ENCODE measurements at places on chromosomes 7 and 10.

DNA sequence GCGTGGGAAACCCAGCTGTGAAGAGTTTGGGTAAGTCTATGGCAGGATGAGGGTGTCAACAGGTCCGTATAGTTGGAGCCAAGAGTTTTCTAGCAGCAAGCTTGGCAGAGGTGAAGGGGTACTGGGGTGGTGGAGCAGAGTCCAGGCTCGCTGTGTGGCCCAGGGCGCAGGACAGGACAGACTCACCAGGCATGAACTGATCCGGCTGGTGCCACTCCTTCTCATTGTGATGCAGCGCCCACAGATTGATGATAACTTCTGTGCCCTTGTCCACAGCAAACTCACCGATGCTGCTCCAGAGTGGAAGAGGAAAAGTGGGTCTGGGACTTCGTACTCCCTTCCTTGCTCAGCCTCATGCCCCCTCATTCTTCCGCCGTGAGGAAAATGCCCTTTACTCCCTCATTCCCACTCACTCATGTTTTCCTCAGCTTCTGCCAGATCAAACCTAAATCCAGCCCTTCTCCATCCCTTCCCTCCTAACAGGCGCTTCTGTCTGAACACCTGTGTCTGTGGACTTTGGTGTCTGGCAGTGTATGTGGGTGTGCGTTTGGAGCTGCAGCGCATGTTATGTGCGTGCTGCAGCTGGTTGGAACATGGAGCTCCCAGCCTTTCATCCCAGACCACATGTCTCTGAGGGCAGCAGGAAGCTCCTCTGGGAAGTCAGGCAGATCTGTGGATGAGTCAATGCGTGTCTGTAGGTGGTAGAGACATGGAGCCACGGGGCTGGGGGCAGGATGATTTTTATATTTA is 5.7 kb downstream of the CYP17A1 start:
- DNase-seq = no peak

DNA sequence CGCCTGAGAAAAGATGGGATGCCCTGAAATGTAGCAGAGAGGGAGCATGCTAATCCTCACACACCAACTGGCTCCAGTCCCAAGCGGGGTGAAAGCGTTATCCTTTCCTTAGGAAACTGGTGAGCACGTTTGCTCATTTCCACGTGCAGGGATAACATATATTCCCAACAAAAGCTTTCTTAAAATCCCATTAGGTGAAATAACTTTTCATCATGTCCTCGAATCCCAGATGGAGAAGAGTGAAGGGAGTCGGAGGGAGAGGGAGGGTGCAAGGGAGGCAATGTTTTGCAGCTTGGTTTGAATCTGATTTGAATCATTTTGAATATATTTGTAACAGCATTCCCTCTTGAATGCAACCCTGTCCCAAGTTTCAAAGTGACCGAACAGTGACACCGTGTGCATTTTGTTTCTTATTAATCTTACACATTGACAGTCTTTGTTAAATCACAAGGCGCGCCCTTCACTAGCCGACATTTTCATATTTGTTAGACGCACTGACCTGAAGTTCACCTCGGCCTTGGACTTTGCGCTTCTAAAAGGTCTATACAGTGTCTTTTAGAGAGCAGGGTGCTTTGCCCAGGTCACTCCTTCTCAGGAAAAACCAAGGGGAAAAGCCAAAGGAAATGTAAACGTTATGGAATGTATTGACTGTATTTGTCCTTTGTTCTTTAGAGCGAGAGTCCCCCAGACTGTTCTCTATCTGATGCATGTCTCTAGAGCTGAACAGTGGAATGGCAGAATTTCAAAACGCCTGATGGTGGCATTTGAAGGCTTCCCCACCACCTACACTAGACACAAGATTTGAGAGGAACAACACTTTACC is 3.1 kb upstream of the HOXA4 start:
- no peak for DNase-seq

- no peak for DNase-seq
Measured at GRCh38 chr7:34036051-34036920, 130.9 kb downstream of the BMPER start.

- no peak for DNase-seq
Measured at GRCh38 chr10:22683140-22683389, 31.3 kb downstream of the PIP4K2A start.

DNA sequence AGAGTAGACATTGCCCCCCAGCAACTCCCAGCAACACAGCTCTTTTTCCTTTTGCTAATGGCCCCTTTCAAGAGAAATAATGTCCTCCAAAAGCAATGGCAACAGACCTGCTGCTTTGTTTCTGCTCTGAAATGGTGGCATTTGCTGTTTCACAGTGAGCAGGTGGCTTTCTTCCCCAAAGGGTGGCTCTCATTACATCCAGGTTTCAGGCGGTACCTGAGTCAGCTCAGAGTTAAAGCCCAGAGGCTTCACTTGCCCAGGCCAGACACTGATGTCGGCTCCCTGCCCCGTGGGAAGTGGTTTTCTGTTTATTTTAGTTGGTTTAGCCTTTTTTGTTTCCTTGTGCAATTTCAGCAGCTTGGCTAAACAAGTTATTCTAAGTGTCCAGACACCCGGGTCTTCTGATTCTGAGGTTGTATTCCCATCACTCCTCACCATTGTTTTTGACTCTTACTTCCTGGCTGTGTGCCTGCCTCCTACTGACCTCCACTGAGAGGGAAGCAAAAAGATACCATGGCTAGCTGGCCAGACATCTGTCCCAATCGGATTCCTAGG is 7.8 kb upstream of the ATOH7 start:
- no peak for DNase-seq

DNA sequence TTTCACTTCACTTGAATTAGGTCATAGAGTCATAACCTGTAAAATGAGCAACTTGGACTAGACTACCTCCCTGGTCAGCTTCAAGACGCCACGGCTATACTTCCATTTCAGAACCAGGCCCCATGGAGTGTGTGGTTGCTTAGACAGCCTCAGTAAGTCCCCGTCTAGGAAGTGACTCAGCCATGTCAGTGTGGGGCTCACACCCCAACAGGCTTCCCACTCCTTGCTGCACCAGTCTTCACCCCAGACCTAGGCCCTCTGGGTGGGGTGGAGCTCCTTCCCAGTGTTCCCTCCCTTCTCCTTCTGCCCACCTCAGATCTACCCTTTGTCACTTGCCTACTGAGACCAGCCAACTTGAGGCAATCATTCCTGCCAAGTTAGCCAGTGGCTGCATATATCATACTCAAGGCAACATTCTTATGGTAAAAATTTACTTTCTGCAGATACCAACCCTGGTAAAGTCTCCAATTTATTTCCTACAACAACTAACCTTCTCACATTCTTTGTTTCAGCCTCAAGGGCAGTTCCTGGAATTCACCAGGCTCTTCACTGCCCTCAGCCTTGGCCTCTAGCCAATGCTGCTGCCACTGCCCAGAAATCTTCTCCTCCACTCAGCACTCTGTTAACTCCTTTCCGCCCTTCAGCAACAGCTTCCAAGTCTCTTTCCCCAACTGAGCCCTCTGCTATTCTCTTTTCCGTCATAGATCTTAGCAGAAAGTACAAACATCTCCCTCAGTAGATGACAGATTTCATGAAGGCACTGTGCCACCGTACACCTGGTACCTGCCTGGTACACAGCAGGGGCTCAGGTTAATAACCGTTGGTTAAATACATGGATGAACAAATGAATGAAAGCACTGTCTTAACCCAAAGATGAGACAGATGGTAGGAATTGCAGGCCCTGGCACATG is 31.3 kb upstream of the ZNRF2 start:
- peak; percentile 11 for DNase-seq
